ENCODE measurements at places on chromosomes 12 and 14.

DNA sequence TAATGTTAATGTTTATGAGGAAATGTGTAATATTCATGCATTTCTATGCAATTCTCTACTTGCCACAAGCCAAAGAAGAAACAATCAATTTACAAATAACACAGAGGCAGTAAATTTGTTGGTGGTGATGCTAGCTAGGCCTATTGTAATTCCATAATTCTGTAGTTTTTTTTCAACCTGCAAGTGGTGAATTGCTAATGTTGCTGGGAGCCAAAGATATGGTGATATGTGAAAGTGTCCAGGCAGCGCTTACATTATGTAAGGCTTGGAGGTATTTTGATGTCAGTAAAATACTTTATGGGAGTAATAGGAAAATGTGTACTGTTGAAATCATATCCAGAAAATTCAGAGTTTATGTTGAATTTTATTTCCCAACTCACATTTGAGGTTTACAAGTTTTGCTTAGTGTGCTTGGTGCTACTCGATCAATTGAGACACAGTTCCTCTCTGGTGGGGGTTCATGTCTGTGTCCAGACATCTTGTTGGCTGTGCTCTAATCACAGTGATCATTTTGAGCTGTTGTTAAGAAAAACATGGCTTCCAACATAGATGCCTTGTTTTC is 23.2 kb downstream of the TMTC2 start:
- no peak for DNase-seq

GRCh38 chr14:68668531-68668930 is 124.3 kb downstream of the ZFP36L1 start:
- no peak for DNase-seq

DNA sequence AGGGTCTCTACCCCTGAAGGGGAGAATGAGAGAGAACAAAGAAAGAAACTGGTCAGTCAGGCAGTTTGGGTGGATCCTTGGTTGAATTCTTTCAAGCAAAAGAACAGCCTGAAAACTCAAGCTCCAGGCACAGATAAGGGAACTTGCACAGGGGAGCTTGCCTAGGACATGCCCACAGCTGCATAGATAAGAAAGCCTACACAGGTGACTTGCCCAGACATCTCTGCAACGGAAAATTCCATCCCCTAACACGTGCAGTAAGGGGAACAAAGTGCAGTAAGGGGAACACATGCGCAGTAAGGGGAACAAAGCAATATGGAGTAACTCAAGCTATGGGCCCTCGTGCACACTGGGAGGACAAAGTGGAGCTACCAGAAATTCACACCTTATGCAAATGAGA is 540.1 kb upstream of the MIS18BP1 start:
- DNase-seq, result no peak

DNA sequence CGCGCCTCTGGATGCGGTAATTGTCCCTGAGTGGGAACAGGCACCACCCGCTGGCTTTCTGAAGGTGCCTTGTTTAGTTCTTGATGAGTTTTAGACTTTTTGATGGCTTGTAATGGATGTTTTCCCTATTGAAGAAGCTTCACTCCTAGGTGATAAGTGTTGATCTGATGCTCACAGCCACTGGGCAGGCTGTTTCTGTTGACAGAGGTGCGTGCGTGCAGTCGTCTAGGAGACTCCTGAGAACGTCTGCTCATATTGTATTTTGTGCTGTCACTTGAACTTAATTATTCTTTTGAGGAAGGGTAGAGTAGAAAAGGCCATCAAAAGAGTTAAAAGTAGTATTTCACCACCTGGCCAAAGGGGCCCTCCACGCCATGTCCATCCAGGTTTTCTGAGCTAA is 70.5 kb downstream of the EP400 start:
- DNase-seq, result no peak

- no peak for DNase-seq
These were observed 194.1 kb downstream of the TMTC3 start for GRCh38 chr12:88336076-88336739.

DNA sequence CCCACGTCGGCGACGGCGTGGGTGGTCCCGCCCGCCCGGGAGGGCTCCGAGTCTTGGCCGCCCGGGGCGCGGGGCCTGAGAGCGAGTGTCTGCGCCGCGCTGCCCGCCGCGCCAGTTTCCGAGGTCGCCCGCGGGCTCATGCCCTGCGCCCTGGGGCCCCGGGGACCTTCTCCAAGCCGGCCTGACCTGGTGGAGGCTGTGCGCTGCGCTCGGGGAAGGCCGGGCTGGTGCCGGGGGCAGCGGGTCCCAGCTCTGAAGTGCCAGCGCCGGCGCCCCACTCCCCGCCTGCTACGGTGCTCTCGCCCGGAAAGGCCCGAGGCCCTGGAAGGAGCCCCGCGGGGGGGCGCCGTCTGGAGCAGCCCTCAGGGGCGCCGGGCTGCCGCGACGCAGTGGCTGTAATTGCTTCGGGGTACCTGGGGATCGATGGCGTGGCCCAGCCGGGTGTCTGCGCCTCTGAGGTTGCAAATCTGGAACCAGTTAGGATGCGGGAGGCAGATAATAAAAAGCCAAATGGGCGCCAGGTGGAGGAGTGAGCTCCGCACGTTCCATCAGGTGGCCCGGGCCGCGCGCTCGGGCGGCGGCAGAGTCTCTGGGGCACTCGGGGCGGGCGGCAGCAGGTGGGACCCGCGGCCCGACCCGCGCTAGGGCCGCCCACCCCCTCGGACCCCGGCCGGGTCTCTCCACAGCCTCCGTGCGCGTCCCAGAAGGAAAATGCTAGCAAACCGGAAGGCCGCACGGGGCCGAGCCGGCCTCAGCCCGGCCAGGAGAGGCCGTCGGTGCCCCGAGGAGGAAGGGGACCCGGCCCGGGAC is 102.3 kb upstream of the DIO3 start:
- no peak for DNase-seq

GRCh38 chr14:27205036-27205435 is 607.2 kb upstream of the NOVA1 start:
- DNase-seq, result no peak

GRCh38 chr12:95147866-95148265 is 69.4 kb downstream of the FGD6 start:
- DNase-seq, result no peak

- no peak for DNase-seq
These were observed 14.1 kb upstream of the SLC25A3 start for GRCh38 chr12:98579347-98579746.

DNA sequence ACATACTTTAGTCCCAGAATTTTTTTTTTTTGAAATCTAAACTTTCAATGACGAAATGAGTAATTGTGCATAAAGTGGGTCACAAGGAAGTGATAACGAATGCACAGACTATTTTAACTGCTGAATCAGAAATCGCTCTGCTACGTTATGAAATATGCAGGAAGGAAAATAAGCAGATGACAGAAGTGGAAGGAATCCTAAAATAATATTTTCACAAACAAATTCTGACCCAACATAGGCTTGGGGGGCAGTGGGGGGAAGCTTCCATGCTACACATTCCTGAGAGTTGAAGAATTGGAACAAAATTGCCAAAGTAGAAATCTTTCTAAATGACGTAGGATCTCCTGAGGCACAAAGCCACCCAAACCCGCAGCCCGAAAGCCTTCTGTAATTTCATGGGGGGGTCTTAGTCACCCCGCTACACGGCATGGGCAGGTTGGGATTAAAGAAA is 89.6 kb downstream of the ARF6 start:
- DNase-seq, result peak; percentile 97

DNA sequence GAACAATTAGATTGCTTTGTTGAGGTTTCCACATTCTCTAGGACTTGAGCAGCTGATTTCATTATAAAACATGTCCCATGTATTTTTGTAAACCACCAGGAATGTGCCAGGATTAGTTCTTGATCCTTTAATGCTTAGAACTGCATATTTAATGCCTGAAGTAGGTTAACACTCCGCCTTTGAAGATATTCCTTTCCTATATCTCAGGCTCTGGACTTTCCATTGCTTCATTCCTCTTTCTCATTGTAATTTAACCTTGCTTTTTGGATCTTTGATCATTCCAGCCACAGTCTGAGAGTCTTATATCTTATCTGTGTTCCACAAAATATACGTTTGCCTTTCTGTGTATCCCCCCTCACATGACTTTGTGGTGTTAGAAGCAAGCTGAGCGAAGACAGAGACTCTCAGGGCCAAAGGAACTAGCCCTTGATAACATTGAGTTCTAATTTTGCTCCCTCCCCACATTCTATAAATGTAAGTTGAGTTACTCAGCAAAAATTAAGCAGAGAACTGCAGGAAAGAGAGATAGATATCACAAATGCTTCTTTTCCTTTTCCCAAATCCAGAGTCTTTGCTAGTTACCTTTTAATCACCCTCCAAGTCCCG is 2.4 kb upstream of the CLEC1B start:
- no peak for DNase-seq

GRCh38 chr12:110071504-110071903 is 23.2 kb upstream of the C12orf76 start:
- DNase-seq, result no peak

- no peak for DNase-seq
These were observed 157.9 kb downstream of the ZNF664 start for GRCh38 chr12:124130691-124131591.

DNA sequence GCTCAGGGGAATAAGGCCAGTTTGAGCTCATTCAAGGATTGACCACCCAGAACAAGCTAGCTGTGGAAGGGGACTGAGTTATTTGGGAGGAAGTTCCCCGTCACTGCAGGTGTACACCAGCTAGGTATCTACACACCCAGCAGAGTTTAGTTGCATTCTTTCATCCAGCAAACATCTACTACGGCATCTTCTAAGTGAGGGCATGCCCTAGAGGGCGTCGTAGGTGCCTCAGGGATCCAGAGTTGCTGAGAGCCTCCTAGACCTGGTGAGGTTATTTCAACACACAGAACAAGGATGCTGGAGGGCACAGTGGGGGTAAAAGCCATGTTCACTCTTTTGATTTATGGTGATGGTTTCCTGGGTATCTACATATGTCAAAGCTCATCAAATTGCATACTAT is 149.6 kb downstream of the KSR2 start:
- DNase-seq, result no peak

DNA sequence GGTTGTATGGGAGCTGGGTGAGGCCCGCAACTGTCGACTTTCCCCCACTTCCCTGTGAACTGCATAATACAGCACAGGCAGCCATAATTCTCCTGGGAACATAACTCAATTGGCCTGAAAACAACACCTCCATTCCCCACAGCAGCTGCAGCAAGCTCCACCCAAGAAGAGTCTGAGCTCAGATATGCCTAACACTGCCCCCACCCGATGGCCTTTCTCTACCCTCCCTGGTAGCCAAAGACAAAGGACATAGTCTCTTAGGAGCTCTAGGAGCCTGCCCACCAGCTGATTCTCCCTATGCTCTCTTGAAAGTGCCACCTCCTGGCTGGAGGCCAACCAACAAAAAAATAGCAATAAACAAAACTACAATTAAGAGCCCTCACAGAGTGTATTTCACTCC is 542.7 kb upstream of the LMO3 start:
- no peak for DNase-seq

DNA sequence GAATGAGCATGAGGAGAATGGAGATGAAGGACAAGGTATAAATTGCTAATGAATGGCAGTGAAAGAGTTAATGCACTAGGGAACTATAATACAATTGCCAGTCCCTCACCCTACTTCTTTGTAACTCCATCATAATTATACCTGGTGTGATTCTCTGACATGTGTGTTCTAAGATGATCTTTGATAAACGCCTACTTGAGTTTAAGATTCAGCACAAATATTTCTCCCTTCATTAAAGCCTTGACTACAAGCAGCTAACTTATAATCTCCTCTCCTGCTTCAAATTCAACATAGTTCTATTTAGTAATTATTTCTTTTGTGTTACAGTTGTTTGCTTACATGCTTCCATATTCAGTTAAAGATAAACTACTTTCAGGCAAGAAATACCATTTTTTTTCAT is 9.7 kb upstream of the CLEC2A start:
- no peak for DNase-seq

- DNase-seq, result peak; percentile 83
These were observed 214.3 kb upstream of the CDKN3 start for GRCh38 chr14:54182419-54183045.

GRCh38 chr12:39300799-39301198 is 142.1 kb downstream of the KIF21A start:
- no peak for DNase-seq

DNA sequence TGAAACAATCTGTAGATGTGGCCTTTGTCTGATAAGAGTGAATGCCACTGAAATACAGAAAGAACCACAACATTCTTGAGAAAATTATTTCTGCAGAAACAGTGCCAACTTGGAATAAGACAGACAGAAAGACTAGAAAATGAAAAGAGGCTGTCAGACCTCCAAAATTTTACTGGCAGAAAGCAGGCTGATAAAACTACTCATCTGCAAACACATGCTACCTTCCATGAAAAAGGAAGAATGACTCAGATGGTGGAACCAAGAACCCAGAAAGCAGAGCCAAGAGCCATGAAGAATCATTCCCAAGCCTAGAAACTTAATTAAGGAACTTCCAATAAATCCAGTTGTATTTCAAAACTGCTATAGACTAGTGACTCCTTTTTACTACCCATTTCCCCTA is 31.9 kb upstream of the OSBPL8 start:
- DNase-seq, result peak; percentile 14

All from EL (cell line).